ENCODE measurements at places on chromosomes 3 and 15. TPM values are rescaled to one million over a fixed set of nuclear protein-coding genes. Genes with fewer than 3 reads are reported as not detected.

The GOLGA6B gene
- total RNA-seq = not detected

The LINGO1 gene
- not detected for total RNA-seq

The INO80 gene
- 28.1 TPM for total RNA-seq

The TRIM42 gene
- not detected for total RNA-seq

The THSD4 gene
- 63.7 TPM for total RNA-seq

The NTRK3 gene
- total RNA-seq = under 0.01 TPM

The SRGAP3 gene
- 3.1 TPM for total RNA-seq

The TM6SF1 gene
- total RNA-seq = 0.62 TPM

The NPAP1 gene
- total RNA-seq = not detected

The MORC1 gene
- total RNA-seq = not detected

The ASB14 gene
- under 0.01 TPM for total RNA-seq

The LAMB2 gene
- 640 TPM for total RNA-seq

The LSMEM2 gene
- total RNA-seq = not detected

The CYP11A1 gene
- 0.11 TPM for total RNA-seq

The BCL6 gene
- 17.0 TPM for total RNA-seq

The CLDN16 gene
- not detected for total RNA-seq

The IL5RA gene
- not detected for total RNA-seq

The TXNRD3 gene
- 8.6 TPM for total RNA-seq

The ACKR2 gene
- 0.37 TPM for total RNA-seq

The FMN1 gene
- total RNA-seq = 11.0 TPM

The RBM6 gene
- total RNA-seq = 62.8 TPM

The SYNPR gene
- not detected for total RNA-seq

The CCDC71 gene
- total RNA-seq = 18.1 TPM

The SCG5 gene
- 3.2 TPM for total RNA-seq

The OTOL1 gene
- total RNA-seq = not detected

The DLL4 gene
- total RNA-seq = 0.66 TPM

The GREM1 gene
- 684 TPM for total RNA-seq

The COL6A5 gene
- total RNA-seq = under 0.01 TPM

Data from uterine smooth muscle cell (primary cell).